ENCODE measurements at places on chromosomes 16 and 17. TPM values are rescaled to one million over a fixed set of nuclear protein-coding genes. Genes with fewer than 3 reads are reported as not detected.

NPIPB2 gene
- total RNA-seq: 8.7 TPM

CCDC144A gene
- 4.1 TPM for total RNA-seq

- no peak for DNase-seq
These were observed 2.7 kb upstream of the AP1G1 start for GRCh38 chr16:71811261-71811803.

DNA sequence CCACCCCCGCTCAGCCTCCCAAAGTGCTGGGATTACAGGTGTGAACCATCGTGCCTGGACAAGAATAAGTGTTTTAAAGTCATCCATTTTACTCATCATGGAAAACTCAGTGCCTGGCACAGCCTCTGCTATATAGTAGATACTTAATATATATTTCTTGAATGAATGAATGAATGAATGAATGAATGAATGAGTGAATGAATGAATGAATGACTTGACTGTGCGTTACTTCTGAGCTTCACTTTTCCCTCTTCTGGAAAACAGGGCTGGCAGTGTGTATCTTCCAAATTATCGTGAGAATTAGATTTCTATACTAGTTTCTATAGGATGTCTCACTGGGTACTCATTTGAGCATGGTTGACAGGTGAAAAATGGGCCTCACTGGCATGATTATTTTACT lies 307.3 kb upstream of the ERCC4 start:
- no peak for DNase-seq

CARD14 gene
- total RNA-seq: not detected
